ENCODE measurements at places on chromosomes 1 and 21. TPM values are rescaled to one million over a fixed set of nuclear protein-coding genes. Genes with fewer than 3 reads are reported as not detected.

Gene TFAP2E
- 2.5 TPM for total RNA-seq

Gene UTS2
- 0.82 TPM for total RNA-seq

GRCh38 chr1:230502306-230502705 lies 76.2 kb upstream of the PGBD5 start:
- H3K36me3 ChIP-seq, result no peaks in the 10 kb centered on the region
- no peak overlapping the region for H3K4me3 ChIP-seq
- H3K27me3 ChIP-seq, result no peaks in the 10 kb centered on the region
- H3K27ac ChIP-seq, result no peak overlapping the region
- H3K4me1 ChIP-seq, result no peaks in the 10 kb centered on the region

- no peak overlapping the region for H3K4me3 ChIP-seq
- peaks cover 5% of the 10 kb centered on the region for H3K4me1 ChIP-seq
- no peaks in the 10 kb centered on the region for H3K36me3 ChIP-seq
- H3K27me3 ChIP-seq, result no peaks in the 10 kb centered on the region
Measured at GRCh38 chr21:36765229-36765628, 66.3 kb downstream of the SIM2 start.

- no peak for DNase-seq
- no peaks in the 10 kb centered on the region for H3K36me3 ChIP-seq
- no peak within 1 kb of the TSS for H3K27ac ChIP-seq
- H3K27me3 ChIP-seq, result no peaks in the 10 kb centered on the region
- H3K4me3 ChIP-seq, result no peak within 1 kb of the TSS
Measured at GRCh38 chr1:17307946-17308345, at the start of gene PADI4. Gene PADI4 (plus strand): TSS chr1:17308197. CDS start chr1:17308223, 26 bp downstream.

- H3K27me3 ChIP-seq, result no peaks in the 10 kb centered on the region
- no peaks in the 10 kb centered on the region for H3K4me1 ChIP-seq
- no peak for DNase-seq
- H3K36me3 ChIP-seq, result no peaks in the 10 kb centered on the region
- no peak overlapping the region for H3K4me3 ChIP-seq
- no peak overlapping the region for H3K27ac ChIP-seq
Measured at GRCh38 chr1:194300776-194301175, 1114.4 kb upstream of the B3GALT2 start.
